PC-3 (cell line): ENCODE measurements at places on chromosomes 3 and 15. TPM values are rescaled to one million over a fixed set of nuclear protein-coding genes. Genes with fewer than 3 reads are reported as not detected.

The ANKRD34C gene
- not detected in 2 replicates for total RNA-seq

The PATL2 gene
- 0.15 TPM in 1 of 2 replicates, not detected in the other for total RNA-seq

The GOLGA8S gene
- not detected in 2 replicates for total RNA-seq

The MME gene
- 1.2 and 3.1 TPM in 2 replicates for total RNA-seq

The POC1A gene
- total RNA-seq, result 41.5 and 43.0 TPM in 2 replicates

The TRH gene
- not detected in 2 replicates for total RNA-seq

The FBLN2 gene
- 0.11 and 2.1 TPM in 2 replicates for total RNA-seq

The TMC3 gene
- total RNA-seq, result not detected in 2 replicates

The ZKSCAN7 gene
- total RNA-seq, result not detected in 2 replicates

The ATP10A gene
- 2.6 and 5.0 TPM in 2 replicates for total RNA-seq

The PTPRG gene
- 0.29 and 0.73 TPM in 2 replicates for total RNA-seq
